Stimulated activated CD8-positive, alpha-beta memory T cell treated with anti-CD3 and anti-CD28 coated beads, Interleukin-15, amount 100 ng/mL, for 4 hours (primary cell): ENCODE measurements at places on chromosomes 5 and 9.

GRCh38 chr9:135468854-135469521, 10.6 kb upstream of the PPP1R26 start:
- peak; percentile 25 for DNase-seq

DNA sequence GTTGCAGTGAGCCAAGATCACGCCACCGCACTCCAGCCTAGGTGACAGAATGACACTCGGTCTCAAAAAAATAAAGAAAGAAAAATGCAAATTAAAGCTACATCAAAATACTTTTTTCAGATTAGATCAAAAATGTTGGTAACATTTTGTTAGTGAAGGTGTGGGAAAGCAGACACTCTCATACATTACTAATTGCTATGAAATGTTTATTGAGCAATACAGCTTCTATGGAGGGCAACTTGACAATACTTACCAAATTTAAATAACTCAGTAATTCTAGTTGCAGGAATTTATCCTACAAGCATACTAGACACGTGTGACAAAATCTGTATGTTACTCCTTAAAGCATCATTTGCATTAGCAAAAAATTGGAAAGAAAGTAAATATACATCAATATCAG, 4.1 kb downstream of the TRIM23 start:
- DNase-seq = no peak

GRCh38 chr5:169705322-169705721, 68.2 kb downstream of the DOCK2 start:
- DNase-seq = no peak

DNA sequence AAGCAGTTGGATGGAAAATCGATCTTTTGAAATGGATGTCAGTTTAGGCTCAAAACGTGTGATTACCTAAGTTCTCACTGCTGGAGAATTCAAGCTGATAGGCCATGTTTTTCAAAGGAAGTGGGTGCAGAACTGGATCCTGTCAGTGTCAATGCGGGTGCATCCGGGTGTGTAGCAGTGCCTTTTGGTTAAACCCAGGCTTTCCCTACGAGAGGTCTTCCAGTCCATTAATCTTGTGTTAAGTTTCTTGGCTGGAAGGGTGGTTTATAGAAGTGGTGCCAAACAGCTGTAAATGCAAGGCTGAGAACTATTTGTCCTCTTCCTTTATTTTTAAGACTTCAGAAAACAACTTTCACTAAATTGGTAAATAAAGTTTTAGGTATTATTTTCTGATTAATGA, 71.9 kb downstream of the DAPK1 start:
- DNase-seq = no peak

DNA sequence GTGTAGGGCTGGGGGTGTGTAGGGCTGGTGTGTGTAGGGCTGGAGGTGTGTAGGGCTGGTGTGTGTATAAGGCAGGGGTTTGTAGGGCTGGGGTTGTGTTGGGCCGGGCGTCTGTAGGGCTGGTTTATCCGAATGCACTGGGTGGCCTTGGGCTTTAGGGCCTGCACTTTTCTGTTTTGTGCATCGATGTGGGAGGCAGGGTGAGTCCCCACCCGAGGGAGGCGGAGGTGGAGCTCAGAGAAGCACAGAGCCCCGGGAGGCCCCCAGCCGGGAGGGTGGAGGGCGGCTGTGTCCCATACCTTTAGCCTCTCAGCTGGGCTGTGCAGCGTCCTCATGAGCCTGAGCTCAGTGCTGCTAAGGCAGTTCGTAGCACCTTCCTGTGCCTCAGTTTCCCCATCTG, 13.5 kb downstream of the COL5A1 start:
- no peak for DNase-seq

GRCh38 chr5:52985306-52985705, 3.8 kb upstream of the ITGA2 start:
- no peak for DNase-seq

- DNase-seq = no peak
Observed at GRCh38 chr5:33257807-33258429, 182.8 kb upstream of the TARS1 start.

- DNase-seq = no peak
Observed at GRCh38 chr9:32455738-32456137, 70.3 kb downstream of the RIGI start.

GRCh38 chr9:135300346-135301141, 179.0 kb upstream of the PPP1R26 start:
- DNase-seq = no peak

DNA sequence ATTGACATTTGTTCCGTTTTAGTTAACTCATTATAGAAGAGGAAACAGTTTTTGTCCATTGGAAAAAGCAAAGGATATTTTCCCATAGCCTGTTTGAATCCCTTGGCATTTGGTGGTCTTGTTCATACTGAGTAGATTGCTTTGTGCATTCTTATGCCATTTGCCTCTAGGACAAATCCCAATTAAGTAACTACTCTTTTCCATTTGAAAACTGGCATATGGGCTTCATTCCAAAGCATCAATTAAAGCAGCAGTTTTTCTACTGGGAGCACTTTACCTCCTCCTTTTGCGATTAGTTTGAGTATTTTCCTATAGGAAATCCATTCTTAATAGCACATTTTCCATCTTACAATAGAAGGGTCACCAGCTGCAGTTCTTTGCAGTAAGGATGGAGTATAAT, 31.2 kb downstream of the GPR21 start:
- DNase-seq = no peak

DNA sequence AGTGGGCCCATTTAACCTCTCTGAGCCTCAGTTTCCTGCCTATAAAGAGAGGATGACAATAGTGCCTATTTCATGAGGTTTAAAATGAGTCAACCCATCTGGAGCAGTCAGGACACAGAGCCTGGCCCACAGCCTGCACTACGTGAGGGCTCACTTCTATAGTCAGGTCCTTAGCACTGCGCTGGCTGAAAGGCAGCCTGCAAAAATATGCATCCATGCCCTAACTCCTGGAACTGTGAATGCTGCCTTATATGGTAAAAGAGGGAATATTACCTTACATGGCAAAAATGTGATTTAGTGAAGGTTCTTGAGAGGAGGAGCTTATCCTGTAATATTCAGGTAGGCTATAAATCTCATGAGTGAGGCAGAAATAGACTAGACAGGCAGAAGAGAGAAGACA, 98.5 kb downstream of the GABBR2 start:
- no peak for DNase-seq

DNA sequence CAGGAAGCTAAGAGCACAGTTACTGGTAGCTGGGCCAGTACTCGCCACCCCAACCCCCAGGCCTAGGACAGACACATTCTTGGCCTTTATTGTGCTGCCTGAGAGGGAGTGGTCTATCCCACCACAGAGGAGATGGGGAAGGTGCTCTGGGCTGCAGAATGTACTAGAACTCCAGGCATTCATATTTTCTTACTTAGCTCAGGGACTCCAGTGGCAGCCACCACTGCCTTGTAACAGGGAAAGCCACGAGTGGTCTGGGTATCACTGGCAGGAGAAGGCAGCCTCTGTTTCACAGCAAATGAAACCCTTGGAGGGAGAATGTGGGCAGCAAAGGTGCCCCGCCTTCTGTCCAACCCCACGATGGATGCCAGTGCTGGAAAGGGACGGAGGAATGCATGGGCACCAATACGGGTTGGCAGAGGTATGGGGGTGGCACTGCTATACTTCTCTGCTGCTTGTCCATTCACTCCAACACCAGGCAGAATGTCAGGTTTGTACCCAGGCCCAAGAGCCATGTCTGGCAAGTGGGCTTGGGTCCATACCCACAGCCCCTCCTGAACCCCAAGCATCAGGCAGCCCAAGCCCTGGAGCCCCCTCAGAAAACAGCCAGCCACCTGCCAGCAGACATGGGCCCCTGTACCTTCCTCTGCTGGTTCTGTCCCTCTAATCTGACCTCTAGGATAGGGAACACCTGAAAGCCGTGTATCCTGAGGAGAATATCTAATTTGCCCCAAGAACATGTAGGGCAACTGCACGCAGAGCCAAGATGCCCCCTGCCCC, 4.6 kb downstream of the SEPTIN8 start:
- no peak for DNase-seq

GRCh38 chr5:110932755-110933488, 138.6 kb upstream of the TSLP start:
- no peak for DNase-seq

DNA sequence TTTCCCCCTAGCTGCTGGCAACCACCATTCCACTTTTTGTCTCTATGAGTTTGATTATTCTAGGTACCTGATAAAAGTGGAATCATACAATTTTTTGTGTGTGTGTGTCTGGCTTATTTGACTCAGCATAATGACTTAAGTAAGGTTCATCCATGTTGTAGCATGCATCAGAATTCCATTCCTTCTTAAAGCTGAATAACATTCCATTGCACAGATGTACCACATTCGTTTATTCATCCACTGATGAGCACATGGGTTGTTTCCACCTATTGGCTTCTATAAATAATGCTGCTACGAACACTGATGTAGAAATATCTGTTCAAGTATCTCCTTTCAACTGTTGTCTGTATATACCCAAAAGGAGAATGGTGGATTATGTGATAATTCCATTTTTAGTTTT, 33.7 kb downstream of the AP3B1 start:
- no peak for DNase-seq

GRCh38 chr9:72950875-72951442, 1.9 kb downstream of the ALDH1A1 start:
- no peak for DNase-seq

DNA sequence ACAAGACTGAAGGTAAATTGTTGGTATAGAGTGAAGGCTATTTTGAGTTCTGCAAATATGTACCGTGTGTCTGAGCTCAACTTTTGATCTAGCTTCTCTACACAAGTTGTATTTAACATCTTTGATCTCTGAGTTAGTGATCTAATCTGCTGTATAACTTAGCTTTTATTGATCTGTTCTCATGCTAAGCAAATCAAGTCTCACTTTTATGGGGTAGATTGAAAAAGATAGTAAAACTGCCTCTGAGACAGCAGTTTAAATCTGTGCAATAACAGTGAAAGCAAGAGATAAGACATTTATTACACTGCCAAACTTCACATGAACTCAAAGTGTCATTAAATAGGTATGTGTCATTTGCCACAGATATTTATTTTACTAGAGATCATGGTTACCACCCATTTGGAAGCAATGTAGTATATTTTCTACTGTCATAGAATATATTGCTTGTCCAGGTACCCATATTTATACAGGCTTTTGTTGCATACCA, 477.3 kb downstream of the ISL1 start:
- DNase-seq = no peak

DNA sequence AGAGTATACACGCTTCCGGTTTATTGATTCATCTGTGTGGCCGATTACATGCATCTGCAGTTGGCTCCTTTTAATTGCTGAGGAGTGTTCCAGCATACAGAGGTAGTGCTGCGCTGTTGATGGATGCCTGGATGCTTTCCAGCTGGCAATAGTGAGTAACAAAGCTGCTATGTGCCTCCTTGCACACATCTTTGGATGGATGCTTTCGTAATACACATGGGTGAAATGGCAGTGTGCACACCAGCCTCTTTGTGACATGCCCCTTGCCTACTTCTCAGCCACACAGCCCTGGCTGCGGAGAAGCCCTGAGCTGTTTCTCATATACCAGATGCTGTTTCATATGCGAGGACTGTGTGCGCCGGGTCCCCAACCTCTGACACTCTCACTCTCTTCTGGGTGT, 151.0 kb downstream of the GADD45G start:
- DNase-seq = no peak

DNA sequence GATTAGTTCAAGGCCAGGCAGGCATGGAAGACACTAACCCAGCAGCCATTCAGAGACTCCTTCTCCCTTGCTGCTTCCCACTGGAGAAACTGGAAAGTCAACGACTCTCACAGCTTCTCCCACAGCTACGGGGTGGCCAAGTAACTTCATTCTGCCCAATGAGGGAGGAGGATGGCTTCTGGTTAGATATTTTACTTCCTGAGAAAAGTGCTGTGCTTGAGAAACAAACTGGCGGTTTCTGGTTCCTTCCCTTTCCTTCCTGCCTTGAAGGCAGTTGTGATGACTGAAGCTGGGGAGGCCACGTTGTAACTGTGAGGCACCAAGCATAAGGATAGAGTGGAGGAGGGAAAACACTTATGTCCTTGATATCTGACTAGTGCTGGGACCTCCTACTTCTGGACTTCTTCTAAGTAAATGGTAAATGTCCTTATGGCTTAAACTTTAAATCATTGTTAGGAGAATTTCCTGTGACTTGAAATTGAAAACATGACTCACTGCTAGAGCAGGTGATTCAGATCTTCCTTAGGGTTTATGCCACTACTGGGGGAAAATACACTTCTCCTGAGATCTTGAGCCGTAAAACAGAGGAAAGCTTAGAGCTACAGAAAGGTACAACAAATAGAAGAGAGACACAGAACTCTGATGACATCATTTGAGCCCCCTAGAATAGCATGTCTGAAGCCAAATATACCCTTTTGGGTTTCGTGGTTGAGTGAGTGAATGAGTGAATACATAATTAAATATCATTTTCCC, 3.1 kb upstream of the GNPDA1 start:
- peak; percentile 21 for DNase-seq

DNA sequence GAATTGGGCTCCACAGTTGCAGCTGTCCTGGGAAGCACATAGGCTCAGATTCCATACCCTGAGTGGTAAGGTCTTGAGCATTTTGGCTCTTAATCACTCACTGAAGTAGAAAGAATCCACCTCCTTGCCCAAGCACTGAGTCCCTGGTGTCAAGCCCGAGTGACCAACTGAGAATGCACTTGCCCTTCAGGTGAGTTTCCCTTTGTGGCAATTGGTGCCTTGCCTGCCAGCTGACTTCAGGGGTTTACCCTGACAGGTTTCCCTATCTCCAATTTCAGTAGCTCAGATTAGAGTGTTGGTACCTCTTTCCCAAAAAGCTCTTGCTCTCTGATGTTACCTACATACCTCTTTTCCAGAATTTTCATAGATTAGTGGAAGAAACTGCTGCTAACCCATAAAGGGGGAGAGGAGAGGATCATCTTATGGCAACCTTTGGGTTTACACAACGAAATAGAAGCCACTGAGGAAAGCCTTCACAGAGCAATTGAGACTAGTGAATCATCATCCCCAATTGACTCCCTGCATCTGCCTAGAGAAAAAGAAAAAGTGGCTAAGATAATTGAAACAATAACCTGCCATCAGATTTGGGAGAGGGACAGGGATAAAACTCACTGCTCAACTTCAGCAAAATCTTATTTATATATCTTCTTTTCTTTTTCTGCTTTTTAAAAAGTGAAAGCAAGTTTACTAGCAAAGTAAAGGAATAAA, 48.6 kb downstream of the CCL28 start:
- no peak for DNase-seq

DNA sequence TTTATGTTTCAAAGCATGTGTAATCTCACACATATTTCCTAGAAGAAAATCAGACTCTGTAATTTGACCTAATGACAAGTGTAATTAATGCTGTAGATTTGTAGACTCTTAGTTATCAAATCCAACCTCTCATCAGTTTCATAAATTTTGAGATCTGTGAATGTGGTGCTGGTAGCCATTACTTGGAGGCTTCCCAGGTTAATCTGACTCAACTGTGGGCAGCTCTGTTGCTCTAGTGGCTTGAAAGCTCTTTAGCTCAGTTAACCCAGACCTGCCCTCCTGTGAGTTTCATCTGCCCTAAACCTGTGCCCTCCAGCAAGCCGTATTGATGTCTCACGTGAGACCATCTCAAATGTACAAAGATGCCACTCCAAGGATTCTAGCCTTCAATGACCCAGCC, 323.4 kb downstream of the FBXL7 start:
- no peak for DNase-seq
